Activated CD4-positive, CD25-positive, alpha-beta regulatory T cell (primary cell): ENCODE measurements at places on chromosomes 6 and 20.

- peak; percentile 38 for DNase-seq
Measured at GRCh38 chr20:48921883-48922820, 641 bp downstream of the ARFGEF2 start.

DNA sequence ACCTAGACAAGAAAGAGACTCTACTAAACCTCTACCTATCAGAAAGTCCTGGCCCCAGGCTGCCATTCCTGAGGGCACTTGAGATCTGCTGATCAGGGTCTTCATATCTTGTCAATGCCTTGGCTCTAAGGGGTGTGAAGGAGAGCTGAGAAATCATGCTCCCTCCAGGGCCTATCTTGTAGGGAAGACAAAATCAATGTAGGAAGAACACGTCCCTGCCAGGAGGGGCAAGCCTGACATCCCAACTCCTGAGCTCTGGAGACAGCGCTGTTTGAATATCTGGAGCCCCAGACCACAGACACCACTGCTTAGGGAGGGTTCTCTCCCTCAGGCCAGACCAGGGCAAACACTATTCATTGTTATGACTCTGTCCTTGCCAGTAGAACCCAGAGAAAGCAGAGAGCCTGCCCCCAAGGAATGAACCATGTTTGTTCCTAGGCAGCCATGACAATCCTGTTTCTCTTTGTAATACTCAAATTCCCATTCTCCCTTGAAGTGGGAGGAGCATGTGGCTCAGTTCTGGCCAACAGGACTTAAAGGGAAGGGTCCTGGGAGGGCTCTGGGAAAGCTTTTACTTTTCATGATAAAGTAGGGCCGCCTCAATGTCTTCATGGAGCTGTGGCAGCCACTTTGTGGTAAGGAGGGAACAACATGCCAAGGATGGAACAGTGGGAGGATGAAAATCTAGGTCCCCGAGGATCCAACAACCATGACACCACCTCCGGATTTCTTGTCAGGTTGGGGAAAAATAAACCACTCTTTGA lies 1.8 kb upstream of the FASTKD5 start:
- no peak for DNase-seq

GRCh38 chr6:133553652-133554051 lies 312.5 kb downstream of the EYA4 start:
- no peak for DNase-seq

- no peak for DNase-seq
Measured at GRCh38 chr6:132830334-132830751, 16.0 kb downstream of the RPS12 start.

GRCh38 chr6:137870744-137871247 lies 3.7 kb downstream of the TNFAIP3 start:
- DNase-seq: no peak

DNA sequence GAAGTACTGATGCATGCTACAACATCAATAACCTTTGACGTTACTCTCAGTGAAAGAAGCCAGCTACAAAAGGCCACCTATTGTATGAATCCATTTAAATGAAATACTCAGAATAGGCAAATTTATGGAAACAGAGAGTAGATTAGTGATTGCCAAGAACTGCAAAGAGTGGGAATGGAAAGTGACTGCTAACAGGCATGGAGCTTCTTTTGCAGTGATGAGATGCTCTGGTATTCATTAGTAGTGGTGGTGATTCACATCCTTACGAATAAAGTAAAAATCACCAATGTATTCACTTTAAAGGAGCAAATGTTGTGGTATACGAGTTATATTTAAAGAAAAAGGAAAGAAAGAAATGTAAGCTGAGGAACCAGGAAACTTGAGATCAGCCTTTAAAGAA lies 126.8 kb upstream of the SAMD5 start:
- no peak for DNase-seq

GRCh38 chr6:113362301-113363047 lies 494.7 kb upstream of the MARCKS start:
- DNase-seq: no peak

- DNase-seq: no peak
Measured at GRCh38 chr20:16848061-16848460, 99.9 kb downstream of the OTOR start.

DNA sequence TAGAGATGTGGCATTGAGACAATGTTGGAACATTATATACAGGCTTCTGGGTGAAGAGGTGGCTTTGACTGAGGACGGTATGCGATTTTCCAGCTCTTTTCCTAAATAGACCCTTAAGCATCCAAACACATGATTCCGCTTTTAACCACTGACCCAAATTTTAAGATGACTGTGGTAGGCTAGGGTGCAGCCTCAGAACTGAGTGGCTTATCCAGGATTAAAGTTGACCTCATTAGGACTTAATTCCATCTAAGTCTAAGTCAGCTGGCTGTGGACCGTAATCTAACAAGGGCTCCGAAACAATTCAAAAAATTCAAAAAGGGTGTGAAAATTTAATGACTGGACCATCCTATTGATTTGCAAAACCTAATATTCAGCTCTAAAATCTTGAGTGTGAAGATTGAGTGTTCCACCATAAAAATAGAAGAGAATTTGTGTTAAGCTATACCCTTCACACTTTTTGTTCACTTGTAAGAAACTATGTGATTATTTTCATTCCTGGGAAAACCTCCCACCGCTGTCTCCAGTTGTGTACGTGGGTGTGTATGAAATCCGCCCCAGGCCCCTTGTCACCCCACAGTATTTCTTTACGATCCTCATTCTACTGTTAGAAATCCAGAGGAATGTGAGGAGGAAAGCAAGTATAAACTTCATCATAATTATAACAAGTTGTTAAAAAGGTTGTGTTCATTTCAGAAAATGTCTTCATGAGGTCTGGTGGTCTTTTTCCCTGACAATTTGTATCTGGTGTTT lies 2.7 kb downstream of the PCMTD2 start:
- no peak for DNase-seq

DNA sequence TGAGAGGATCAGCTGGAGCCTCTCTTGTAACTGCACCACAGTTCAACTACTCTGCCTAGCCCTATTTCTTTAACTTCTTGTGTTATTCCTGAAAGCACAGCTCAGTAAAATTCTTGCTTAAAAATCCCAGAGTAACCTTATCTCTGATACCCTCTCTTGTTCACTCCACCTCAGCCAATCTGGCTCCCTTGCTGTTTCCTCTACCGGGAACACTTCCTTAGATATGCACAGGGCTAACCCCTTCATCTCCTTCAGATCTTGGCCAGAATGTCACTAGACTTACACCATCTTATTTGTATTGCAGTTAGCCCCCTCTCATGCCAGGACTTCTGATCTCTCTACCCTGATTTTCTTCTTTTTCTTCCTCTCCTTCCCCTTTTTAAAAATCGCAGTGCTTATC lies 2.6 kb upstream of the ZKSCAN3 start:
- DNase-seq: no peak
